Left ventricle myocardium inferior (tissue), 1 donor: ENCODE measurements at places on chromosomes 13 and 19.

DNA sequence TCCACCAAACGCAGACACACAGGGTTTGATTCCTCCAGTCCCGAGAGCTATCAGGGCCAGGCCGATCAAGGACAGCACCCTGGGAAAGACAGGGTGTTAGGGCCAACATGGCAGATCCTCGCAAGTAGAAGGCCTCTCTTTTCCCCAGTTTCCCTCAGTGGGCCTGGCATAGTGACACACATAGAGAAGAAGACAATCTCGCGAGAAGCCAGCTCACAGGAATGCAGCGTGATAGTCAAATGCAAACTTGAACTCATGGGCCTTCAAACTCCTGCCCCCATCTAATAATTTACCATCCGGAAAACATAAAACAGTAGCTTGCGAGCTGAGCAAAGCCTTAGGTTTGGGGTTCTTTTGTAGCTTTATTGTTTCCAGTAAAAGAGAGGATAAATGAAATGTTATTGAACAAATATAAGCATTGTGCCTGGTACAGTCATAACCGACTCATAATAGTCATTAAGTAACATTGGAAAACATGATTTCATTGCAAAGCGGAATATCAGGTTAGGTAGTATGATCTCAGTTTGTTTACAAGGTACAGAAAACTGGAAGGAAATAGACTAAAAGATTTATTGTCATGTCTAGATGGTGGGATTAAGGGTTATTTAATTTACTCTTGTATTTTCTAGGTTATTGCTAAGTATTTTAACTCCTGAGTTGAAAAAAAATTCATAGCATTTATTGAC is 30.5 kb downstream of the SLC15A1 start:
- no peak overlapping the region for H3K4me3 ChIP-seq
- H3K4me1 ChIP-seq, result no peaks in the 10 kb centered on the region
- DNase-seq, result no peak
- H3K27me3 ChIP-seq, result peaks cover 5% of the 10 kb centered on the region
- no peak overlapping the region for H3K27ac ChIP-seq

DNA sequence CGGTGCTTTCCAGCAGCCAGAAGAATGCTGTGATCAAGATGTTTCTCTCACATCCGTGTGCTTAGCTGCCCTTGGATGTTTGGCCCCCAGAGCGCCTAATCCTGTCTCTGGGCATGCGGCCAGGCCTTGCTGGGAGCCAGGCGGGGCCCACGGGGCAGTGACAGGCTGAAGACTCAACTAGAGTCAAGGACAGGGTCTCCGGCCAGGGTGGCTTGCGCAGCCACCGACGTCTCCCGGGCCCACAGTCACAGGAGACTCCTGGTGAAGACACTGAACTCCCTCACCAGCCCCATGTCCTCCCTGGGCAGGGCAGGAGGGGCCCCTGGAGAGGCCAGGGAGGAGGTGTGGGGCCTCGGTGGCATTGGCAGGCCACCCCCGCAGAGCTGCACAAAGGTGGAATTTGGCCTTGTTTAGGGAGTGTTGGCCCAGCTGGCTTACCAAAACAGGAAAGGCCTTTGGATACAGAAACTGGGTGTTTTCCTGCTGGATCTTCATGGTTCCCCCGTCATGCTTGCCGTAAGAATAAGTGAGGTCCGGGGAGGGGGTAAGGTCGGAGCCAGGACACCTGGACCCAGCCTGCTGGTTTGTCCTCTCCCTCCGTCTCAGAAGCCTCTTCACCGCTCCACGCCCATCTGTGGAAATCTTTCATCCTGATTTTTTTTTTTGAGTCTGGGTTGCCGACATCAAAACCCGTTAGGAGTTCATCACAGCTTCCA is 10.0 kb upstream of the NDUFS7 start:
- peak overlapping the region; percentile 6 for H3K4me3 ChIP-seq
- DNase-seq, result peak; percentile 81
- peaks cover 72% of the 10 kb centered on the region for H3K36me3 ChIP-seq
- peak overlapping the region; percentile 90 for H3K27ac ChIP-seq

- no peaks in the 10 kb centered on the region for H3K4me1 ChIP-seq
- no peak overlapping the region for H3K27ac ChIP-seq
- H3K4me3 ChIP-seq, result no peak overlapping the region
- peaks cover 12% of the 10 kb centered on the region for H3K27me3 ChIP-seq
Observed at GRCh38 chr13:107216046-107216755, 648.3 kb upstream of the ARGLU1 start.

DNA sequence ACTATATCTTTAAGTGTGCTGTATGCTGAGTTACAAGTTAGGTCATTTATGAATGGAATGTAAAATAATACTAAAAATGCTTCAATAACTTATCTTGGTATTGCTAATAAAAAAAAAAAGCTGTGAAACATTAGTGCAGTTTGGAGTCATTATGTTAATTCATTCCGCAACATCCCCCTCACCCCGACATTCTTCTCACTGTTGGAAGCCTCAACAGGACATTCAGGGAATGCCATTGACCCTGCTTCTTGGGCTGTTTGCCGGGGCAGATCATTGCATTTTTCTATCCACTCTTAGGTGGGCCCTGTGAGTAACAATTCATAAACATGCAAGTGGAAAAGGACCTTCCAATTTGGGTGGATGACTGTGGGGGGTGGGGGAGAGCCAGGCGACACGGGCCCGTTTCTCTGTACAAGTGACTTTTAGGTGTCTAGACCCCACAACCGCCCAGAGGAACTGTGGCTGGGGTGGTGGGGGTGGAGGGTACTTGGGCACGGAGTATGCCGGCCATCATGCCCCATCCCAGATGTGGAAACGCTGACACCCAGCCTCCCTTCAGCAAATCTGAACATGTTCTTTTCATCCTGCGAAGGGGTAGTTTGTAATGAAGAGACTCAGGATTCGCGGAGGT is 185.9 kb downstream of the ZNF536 start:
- no peak overlapping the region for H3K4me3 ChIP-seq
- no peak for DNase-seq
- H3K36me3 ChIP-seq, result no peaks in the 10 kb centered on the region
- H3K4me1 ChIP-seq, result no peaks in the 10 kb centered on the region
- no peak overlapping the region for H3K27ac ChIP-seq

GRCh38 chr19:30316000-30316491 is 56.1 kb upstream of the ZNF536 start:
- H3K4me1 ChIP-seq, result no peaks in the 10 kb centered on the region
- no peak overlapping the region for H3K27ac ChIP-seq
- no peaks in the 10 kb centered on the region for H3K36me3 ChIP-seq
- peaks cover 35% of the 10 kb centered on the region for H3K27me3 ChIP-seq
- DNase-seq, result no peak

DNA sequence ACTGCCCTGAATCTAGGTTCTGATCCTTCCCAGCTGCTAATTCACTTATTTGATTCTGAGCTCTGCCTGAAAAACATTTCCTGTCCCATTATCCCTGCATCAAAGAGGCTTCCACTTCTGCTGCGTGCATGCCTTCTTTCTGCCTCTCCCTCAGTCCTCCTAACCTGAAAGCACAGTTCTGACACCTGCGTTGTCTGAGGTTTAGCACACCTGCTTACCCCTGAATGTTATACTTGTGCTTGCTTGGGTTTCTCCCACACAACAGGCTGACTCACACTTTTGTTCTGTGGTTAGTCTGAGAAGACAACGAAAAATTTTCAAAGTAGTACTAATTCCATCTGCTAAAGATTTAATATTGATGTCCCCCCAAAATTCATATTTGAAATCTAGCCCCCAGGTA is 3.1 kb upstream of the SOHLH2 start:
- no peaks in the 10 kb centered on the region for H3K36me3 ChIP-seq
- H3K4me1 ChIP-seq, result no peaks in the 10 kb centered on the region
- H3K4me3 ChIP-seq, result no peak overlapping the region
- DNase-seq, result no peak

- DNase-seq, result peak; percentile 83
- H3K27me3 ChIP-seq, result no peaks in the 10 kb centered on the region
- H3K27ac ChIP-seq, result peak overlapping the region; percentile 88
Observed at GRCh38 chr19:46990991-46991676, 28.5 kb upstream of the NPAS1 start.

- no peak overlapping the region for H3K27ac ChIP-seq
- no peak overlapping the region for H3K4me3 ChIP-seq
- peaks cover 11% of the 10 kb centered on the region for H3K4me1 ChIP-seq
- DNase-seq, result no peak
- no peaks in the 10 kb centered on the region for H3K36me3 ChIP-seq
Observed at GRCh38 chr19:29640231-29640630, 25.0 kb upstream of the PLEKHF1 start.

GRCh38 chr13:90968166-90968904 is 379.2 kb upstream of the MIR17HG start:
- no peak overlapping the region for H3K27ac ChIP-seq
- no peaks in the 10 kb centered on the region for H3K27me3 ChIP-seq
- H3K4me3 ChIP-seq, result no peak overlapping the region
- DNase-seq, result no peak
- H3K4me1 ChIP-seq, result no peaks in the 10 kb centered on the region

- no peaks in the 10 kb centered on the region for H3K4me1 ChIP-seq
- H3K36me3 ChIP-seq, result no peaks in the 10 kb centered on the region
- H3K27me3 ChIP-seq, result no peaks in the 10 kb centered on the region
- DNase-seq, result no peak
Observed at GRCh38 chr13:93708308-93709075, 481.9 kb downstream of the GPC6 start.

DNA sequence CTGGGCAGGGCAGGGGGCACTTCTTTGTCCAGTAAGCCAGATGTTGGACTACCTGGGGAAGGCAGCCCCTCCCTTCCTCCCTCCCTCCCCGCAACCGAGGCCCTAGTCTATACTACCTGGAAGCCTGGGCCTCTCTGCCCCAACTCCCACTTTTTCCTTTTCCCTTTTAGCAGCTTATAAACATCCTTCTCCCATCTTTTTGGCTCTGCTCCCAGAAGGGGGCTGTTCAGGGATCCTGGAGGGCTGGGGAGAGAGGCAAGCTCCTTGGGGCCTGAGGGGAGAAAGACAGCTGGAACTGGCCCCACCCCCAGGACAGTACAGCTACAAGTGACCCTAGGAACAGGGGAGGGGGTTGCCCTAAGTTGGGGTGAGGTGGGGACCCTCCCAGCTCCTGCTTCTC is 44.9 kb downstream of the LYL1 start:
- DNase-seq, result no peak
- peak overlapping the region; percentile 9 for H3K4me3 ChIP-seq
- H3K36me3 ChIP-seq, result no peaks in the 10 kb centered on the region
- peaks cover 100% of the 10 kb centered on the region for H3K4me1 ChIP-seq
- peak overlapping the region; percentile 98 for H3K27ac ChIP-seq

- H3K4me1 ChIP-seq, result no peaks in the 10 kb centered on the region
- no peak overlapping the region for H3K27ac ChIP-seq
- DNase-seq, result no peak
- no peaks in the 10 kb centered on the region for H3K36me3 ChIP-seq
- no peak overlapping the region for H3K4me3 ChIP-seq
- peaks cover 21% of the 10 kb centered on the region for H3K27me3 ChIP-seq
Observed at GRCh38 chr19:30857388-30857787, 485.2 kb downstream of the ZNF536 start.

DNA sequence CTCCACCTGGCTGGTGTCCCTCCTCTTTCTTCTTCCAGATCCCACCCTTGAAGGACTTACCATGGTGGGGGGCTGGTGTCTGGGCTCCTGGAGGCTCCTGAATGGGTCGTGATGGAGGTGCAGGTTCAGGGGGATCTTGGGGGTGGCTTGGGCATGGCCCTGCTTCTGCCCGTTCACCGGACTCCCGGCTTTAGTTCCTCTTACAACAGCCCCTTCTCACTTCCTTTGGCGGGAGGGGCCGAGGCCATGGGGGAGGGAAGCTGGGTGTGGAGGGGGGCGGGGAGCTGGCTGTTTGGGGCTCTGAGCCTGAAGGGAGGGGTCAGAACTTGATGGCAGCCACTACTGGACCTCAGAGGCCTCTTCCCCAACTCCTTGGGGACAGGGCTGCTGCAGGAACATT is at the start of gene MYO1F:
Gene MYO1F (minus strand): TSS at position 196 of the 400 bp plus-strand sequence. CDS start 133 bp downstream, at position 63.
- H3K4me1 ChIP-seq, result peaks cover 24% of the 10 kb centered on the region
- peak within 1 kb of the TSS; percentile 48 for H3K27ac ChIP-seq
- peaks cover 38% of the 10 kb centered on the region for H3K27me3 ChIP-seq
- peak; percentile 65 for DNase-seq
- no peaks in the 10 kb centered on the region for H3K36me3 ChIP-seq

DNA sequence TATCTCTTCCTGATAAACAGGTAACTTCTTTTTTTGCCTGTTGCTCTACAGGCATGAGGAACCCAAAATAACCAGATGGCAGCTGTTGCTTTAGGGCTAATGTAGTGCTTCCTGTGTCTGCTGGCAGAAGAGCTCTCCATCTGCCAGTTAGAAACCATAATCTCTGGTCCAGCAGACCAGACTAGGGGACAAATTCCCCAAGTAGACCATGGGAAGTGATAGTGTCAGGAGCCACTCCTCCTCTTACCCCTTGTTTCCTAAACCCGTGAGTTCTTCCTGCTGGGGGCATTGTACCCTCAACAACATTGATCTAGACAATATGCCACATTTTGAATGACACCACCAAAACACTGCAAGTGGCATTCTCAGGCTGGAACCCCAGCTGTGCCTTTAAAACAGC is 135.9 kb downstream of the DLEU7 start:
- H3K27me3 ChIP-seq, result no peaks in the 10 kb centered on the region
- H3K27ac ChIP-seq, result no peak overlapping the region
- DNase-seq, result no peak
- no peaks in the 10 kb centered on the region for H3K36me3 ChIP-seq

GRCh38 chr13:44493213-44493812 is 82.8 kb downstream of the TSC22D1 start:
- peaks cover 14% of the 10 kb centered on the region for H3K4me1 ChIP-seq
- no peaks in the 10 kb centered on the region for H3K36me3 ChIP-seq
- no peak overlapping the region for H3K27ac ChIP-seq
- H3K27me3 ChIP-seq, result no peaks in the 10 kb centered on the region
- no peak for DNase-seq
- H3K4me3 ChIP-seq, result no peak overlapping the region
